ENCODE measurements at places on chromosomes 2 and 18.

DNA sequence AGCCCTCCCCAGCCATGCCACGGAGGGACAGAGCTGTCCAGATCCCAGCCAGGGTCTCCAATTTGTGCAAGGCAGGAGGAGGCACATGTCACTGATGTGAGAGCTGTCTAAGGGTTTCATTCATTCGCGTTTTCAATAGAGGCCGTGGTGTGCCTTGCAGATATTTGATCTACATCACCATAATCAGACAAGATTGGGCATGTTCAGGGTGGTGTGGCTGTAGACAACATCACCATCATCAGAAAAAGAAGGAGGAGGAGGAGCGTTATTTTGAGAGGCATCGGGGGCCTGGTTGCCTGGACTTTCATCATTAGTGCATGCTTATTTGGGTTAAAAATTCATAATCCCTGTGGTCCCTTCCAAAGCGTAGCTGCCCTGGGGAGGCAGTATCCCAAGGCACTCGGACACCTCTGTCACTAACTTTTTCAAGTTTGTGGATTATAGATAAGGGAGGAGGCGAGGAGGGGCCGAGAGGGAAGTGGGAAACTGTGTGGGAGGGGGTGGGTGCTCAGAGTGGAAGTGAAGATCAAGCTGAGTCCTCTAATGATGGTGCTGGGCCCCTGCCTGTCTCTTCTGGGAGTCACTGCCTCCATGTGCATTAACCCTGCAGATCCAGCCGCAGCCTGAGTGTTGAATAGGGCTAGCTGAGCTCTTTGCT is 194.1 kb downstream of the CTIF start:
- DNase-seq, result no peak

- DNase-seq, result no peak
These were observed 294.0 kb downstream of the DSC3 start for GRCh38 chr18:30748541-30748940.

DNA sequence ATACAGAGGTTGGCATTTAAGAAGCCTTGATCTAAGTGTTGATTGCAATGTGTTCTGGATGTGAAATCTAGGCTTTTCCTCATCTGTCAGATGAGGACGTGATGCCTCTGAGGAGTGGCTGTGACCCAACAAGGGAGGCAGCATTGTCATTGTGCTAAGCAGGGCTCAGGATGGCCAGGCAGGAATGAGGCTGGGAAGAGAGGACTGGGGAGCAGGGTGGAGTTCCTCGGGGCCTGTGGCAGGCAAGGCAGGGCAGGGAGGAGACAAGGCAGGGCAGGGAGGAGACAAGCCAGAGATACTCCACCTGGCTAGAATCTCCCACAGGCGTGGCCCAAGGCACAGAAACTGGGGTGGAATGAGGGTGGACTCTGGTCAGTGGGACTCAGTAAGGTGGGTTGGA is 116.6 kb downstream of the RPIA start:
- DNase-seq, result no peak

DNA sequence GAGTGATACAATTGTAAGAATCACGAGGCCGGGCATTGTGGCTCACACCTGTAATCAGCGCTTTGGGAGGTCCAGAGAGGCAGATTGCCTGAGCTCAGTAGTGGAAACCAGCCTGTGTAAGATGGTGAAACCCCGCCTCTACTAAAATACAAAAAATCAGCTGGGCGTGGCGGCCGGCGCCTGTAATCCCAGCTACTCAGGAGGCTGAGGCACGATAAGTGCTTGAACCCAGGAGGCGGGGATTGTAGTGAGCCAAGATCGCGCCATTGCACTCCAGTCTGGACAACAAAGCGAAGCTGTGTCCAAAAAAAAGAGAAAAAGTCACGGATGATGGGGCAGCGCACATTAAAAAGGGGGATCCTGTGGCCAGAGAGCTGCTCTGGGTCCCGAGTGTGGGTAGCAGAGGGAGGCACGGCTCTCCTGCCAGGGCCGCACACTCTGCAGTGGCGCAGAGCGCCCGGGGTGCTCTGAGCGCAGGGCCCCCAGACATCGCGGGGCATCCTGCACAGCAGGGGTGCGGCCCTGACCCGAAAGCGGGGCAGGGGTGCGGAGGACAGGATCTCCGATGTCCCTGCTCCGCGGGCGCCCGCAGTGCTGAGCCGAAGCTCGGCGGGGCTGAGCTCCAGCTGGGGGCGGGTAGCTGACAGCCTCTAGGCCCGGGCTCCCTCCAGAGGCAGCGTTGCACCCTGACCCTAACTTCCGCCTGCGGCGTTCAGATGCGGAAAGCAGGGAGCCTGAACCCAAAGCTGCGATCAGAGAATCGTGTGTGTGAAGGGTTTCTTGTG is 30.4 kb upstream of the RAB6D start:
- DNase-seq, result peak; percentile 23

DNA sequence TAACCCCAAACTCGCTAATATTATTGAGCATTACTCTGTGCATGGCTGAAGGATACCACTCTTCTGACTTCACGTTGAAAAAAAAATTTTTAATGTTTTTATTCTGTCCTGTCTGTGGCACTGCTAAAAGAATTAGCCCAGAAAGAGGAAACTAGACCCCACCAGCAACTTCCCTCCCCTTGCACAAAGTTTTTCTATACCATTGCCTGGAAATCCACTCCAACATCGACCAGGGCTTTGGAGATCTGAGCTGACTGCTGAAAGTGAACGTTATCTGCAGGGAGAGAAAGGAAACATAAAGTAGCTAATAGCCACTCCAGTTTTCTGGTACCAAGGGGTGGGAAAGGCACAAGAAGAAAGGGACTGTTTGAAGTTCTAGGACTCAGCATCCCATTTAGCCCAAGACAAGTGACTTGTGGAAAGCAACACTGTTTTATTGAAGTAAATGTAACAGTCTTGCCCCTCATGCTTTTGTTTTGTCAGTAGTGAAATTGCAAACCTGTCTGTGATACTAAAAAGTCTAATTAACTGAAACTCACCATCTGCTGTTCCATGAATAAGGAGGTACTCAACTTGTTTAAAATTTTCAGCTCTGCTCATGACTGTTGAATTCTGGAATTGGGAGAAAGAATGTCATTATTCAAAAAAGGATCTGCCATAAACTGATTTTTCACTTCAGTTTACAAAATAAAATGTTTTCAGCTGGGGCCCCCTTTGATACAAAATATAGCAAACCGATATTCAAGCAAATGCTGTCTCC is 79.1 kb downstream of the DPP4 start:
- no peak for DNase-seq

- no peak for DNase-seq
These were observed 14.3 kb downstream of the ARHGEF4 start for GRCh38 chr2:130850788-130851623.

DNA sequence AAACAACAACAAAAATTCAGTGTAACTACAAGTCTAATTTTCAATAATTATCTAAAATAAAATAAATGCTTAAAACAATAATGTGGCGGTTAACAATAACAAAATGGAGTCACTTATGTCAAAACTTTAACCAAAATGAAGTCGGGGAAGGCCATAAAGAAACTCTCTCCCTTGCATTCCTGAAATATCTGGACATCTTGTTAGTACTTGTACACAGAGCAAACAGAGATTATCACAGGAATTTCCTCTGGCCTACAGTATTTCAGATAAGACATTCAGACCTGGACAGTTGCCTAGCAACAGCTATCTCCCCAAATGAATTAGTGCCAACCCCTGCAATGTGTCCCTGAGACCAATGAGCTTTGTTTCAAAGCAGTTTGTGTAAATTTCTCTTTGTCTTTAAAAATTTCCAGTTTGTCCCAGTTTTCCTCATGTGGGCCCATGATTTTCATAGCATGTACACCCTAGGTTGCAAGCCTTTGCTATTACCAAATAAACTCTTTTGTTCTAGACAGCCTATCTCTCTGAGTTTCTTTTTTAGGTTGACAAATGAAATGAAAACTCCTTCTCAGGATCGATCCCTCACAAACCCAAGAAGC is 68.6 kb downstream of the EXOC6B start:
- DNase-seq, result peak; percentile 30

DNA sequence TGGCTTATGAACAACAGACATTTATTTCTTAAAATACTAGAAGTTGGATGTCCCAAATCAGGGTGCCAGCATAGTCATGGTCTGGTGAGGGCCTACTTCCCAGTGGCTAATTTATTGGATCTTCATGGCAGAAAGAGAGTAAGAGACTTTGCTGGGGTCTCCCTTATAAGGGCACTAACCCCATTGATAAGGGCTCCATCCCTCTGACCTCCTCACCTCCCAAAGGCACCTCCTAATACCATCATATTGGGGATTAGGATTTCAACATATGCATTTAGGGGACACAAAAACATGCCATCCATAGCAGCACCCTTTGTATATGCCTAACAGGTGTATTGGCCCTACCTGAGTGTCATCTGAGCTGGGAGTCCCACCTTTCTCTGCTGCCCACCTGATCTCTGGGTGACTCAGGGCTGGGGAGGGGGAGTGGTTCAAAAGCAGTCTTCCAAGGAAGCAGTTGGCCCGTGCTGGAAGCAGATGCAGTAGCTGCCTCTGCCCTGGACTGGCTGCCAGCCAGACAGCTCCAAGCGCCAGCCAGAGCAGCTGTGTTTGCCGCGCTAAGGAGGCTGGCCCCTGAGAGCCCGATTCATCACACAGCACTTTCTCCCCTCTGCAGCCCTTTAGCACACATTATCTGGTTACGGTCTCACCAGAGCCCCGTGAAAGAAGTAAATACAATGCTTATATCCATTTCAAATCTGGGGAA is 84.6 kb downstream of the SMAD7 start:
- peak; percentile 57 for DNase-seq

DNA sequence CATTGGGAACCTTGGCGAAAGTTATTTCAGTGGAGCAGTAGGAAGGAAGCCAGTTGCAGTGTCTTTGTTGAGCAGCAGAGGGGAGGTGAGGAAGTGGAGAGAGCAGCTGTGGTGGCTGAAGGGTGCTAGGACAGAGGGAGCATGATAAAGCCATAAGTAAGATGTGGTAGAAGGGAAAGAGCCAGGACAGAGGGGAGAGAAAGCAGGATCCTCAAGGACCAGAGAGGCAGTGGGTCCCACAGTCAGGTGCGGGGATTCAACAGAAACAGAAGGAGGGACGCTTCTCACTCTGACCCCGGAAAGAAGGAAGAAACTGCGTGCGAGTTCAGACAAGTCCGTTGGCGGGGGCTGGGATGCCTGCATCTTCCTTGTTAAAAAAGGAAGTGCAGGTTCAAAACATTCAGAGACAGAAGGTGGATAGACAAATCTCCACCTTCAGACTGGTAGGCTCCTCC is at the start of gene CXCR2:
TSS of gene CXCR2 (plus strand) at position 403 of the 455 bp plus-strand sequence. CDS start 8,774 bp downstream, outside the sequence.
- no peak for DNase-seq

DNA sequence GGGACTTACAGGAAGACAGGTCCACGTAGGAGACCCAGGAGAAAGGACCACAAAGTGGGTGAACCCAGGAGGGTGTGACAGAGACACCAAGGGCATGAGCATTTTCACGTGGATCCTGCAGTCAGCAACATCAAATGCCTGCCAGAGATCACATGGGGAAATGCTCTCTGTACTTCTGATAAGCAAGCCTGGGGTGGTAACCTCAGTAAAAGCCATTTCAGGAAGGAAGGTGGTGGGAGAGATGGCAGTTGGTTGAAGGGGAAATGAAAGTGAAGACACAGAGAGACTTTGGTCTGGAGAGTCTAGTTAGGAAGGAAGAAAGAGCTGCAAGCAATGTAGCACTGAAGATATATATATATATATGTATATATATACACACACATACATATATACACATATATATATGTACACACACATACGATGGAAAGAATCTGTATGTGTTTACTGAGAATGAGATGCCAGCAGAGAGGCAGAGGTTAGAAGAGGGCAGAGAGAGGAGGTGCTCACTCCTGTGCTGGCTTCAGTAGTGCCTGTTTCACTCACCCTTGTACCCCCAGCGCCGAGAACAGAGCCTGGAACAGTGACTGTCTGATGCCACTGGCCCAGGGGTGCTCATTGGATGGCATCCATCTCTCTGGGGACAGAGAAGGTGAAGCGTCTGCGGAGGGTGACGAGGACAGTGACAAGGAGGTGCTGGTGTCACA is 314.9 kb downstream of the AFF3 start:
- no peak for DNase-seq

- DNase-seq, result no peak
These were observed 437.9 kb upstream of the UBE2E3 start for GRCh38 chr2:180542511-180542910.

GRCh38 chr2:188786368-188786841 is 187.8 kb upstream of the COL3A1 start:
- peak; percentile 80 for DNase-seq

GRCh38 chr18:13120983-13121441 is 97.5 kb upstream of the LDLRAD4 start:
- peak; percentile 67 for DNase-seq

DNA sequence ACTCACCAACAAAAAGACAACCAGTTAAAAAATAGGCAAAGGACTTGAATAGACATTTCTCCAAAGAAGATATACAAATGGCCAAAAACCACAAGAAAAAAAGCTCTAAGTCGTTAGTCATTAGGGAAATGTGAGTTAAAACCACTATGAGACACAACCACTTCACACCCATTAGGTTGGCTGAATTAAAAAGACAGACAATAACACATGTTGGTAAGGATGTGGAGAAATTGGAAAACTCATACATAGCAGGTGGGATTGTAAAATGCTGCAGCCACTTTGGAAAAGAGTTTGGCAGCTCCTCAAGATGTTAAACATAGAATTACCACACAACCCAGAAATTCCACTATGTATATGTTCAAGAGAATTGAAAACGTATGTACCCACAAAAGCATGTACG is 117.6 kb upstream of the SPATS2L start:
- DNase-seq, result no peak

DNA sequence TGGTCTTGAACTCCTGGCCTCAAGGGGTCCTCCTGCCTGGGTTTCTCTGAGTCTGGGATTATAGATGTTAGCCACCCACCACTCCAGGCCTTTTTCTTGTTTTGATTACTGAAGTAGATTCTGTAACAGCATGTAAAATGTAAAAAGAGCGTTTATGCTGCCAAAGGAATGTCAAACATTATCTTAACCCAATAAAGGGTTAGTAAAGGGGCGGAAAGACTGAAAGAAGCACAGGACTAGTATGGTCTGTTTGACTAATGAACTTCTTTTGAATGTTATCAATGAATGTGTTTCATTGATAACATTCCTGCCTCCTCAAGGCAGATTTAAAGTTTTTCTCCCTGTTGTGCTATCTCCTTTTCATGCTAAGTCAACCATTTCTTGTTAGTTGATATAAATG is 29.4 kb downstream of the GPD2 start:
- no peak for DNase-seq

DNA sequence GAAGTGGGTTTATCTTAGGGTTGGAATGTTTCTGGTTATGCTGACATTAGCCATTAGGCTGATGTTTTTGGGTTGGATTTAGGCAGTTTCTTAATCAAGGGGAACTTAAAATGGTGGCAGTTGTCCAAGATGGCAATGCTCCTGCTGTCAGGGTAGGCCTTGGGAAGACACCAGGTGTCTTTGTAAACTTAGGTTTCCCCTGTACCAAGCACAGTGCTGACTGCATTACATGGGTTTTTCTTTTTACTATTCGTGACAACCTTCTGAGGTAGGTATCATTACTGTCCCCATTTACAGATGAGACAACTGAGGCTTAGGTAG is 528 bp upstream of the ATG16L1 start:
- DNase-seq, result no peak

- DNase-seq, result no peak
These were observed 394.8 kb upstream of the ATP5MC3 start for GRCh38 chr2:175576270-175576669.

GRCh38 chr18:79527656-79528315 is 132.1 kb downstream of the NFATC1 start:
- DNase-seq, result no peak
